Posterior vena cava (tissue), 2 donors: ENCODE measurements at places on chromosomes 3 and 15. TPM values are rescaled to one million over a fixed set of nuclear protein-coding genes. Genes with fewer than 3 reads are reported as not detected.

Gene CRBN
- total RNA-seq: 45.9 TPM

Gene KCNMB3
- 3.1 TPM for total RNA-seq

Gene C3orf18
- total RNA-seq: 9.8 TPM

Gene DAZL
- not detected for total RNA-seq

Gene DNASE1L3
- 9.3 TPM for total RNA-seq

Gene OIP5
- total RNA-seq: 0.56 TPM

Gene KLHL40
- total RNA-seq: not detected

Gene SMCO1
- not detected for total RNA-seq

Gene AQP9
- 4.0 TPM for total RNA-seq

Gene SFMBT1
- 9.8 TPM for total RNA-seq

Gene HACD2
- 19.9 TPM for total RNA-seq

Gene ERICH6
- not detected for total RNA-seq

Gene KLF13
- 49.6 TPM for total RNA-seq

Gene NUP210
- total RNA-seq: 2.2 TPM

Gene LRRC34
- total RNA-seq: 1.9 TPM

Gene SNTN
- total RNA-seq: not detected

Gene PLCB2
- total RNA-seq: 29.0 TPM

Gene FETUB
- 0.79 TPM for total RNA-seq

Gene ZNF80
- not detected for total RNA-seq

Gene ZMYND10
- 0.24 TPM for total RNA-seq

- no peak for DNase-seq
Measured at GRCh38 chr15:59556380-59556779, 55.2 kb upstream of the GCNT3 start.

GRCh38 chr3:169477790-169478189, 185.7 kb downstream of the MECOM start:
- DNase-seq: no peak

DNA sequence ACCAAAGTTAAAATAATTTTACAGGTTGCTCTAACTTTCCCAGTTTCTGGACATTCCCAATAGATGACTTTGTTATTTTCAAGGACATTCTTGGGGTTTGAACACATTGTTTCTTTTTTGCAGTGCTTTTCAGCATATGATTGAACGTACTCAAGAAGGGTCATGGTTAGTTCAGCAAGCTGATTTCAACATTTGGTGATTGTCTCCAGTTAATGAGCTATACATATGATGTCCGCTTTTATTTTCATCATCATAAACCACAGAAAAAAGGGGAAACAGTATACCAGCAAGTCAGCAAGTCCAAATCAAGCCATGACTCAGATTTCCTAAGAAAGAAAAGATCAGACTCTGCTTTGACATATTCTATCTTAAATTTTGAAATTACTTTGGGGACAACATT, 69.4 kb downstream of the B3GALNT1 start:
- DNase-seq: no peak

GRCh38 chr3:115864911-115865310, 241.6 kb downstream of the GAP43 start:
- DNase-seq: no peak

DNA sequence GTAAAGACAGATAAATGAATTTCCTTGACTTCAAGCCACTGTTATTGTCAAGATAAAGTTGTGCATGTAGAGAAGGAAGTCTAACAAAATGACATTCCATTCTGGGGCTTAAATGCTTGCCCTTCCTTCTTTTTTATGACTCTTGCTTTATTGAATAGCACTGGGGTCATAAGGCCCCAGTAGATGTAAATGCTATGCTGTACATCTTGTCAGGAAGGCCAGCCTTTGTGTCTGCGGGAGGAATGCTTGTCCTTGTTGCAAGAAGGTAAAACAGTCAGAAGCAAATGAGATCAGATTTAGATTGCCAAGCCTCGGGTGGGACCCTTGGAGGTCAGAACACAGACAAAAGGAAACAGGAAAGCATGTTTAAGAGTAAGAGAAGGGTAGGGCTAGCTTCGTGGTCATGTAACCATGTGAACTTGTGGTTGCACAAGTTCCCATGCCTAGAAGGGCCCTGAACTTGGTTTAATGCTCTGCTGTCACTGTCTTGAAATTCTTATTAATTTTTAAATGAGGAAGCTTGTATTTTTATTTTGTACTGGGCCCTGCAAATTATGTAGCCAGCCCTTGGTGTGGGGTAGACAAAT, 81.5 kb downstream of the PPM1L start:
- DNase-seq: no peak

- no peak for DNase-seq
Measured at GRCh38 chr3:109155828-109156227, 19.3 kb downstream of the C3orf85 start.

DNA sequence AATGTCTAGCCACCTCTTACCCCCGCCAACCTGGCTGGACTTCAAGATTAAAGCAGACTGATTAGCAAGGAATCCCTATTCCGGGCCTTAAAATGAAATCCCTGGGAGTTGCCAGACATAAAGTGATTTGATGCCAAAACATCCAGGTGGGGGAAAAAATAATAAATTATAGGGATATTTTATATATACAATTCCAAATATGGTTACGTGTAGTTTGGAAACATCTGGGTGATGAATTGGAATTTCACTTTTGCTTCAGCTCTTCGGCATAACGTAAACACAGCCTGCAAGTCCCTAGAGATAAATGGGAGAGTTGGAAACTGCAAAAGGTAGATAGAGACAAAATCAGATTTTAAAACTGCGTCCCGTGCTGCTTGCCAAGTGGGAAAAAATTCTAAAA, 545.5 kb upstream of the MDFIC2 start:
- no peak for DNase-seq

GRCh38 chr3:63992516-63993209, 30.6 kb downstream of the PSMD6 start:
- no peak for DNase-seq

DNA sequence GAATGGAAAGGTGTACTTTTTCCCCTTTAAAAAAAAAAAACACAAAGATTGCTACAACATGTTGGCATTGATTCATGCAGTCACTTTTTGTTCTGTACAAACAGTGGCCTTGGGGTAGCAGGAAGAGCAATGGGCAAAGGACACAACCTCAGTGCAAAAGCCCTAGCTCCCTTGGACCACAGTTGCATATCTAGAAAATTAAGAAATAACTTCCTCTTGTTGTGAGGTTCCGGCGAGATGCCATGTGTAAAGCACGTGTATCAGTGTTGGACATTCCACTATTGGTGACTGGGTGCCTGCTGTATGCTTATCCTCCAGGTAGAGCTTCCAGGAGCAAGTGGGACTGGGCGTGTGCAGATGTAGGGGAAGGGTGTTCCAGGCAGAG, 164.5 kb downstream of the THSD4 start:
- no peak for DNase-seq

DNA sequence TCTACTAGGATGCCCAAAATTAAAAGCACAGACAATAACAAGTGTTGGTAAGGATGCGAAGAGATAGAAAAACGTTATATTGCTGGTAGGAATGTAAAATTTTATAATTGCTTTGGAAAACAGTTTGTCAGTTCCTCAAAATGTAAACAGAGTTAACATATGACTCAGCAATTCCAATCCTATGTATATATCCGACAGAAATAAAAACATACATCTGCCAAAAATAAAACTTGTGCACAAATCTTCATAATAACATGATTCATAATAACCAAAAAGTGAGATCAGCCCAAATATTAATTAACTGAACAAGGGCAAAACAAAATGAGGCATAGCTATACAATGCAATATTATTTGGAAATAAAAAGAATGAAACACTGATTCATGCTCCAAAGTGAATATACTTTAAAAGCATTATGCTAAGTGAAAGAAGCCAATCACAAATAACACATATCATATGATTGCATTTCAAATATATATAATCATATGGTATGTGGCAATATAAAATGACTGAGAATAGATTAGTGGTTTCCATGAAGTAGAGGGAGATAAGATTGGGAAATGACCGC, 609.3 kb downstream of the IGSF11 start:
- DNase-seq: no peak

DNA sequence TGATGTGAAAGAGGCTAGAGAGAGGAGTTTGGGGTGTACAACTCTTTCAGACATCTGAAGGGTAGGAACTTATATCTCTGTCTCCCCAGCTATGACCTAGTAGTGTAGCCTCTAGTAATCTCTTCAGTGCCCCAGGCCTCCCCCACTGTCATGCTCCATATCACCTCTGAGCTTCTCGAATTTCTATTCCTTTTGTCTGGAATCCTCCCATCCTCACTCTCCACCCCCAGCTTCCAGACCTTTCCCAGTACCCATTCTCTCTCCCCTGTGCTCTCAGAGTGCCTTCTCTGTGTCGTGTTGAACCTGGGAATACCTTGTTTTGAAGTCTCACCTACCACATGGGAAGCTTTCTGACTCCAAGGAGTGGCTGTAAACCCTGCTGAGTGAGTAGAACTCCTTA, 3.6 kb upstream of the RBPMS2 start:
- no peak for DNase-seq

DNA sequence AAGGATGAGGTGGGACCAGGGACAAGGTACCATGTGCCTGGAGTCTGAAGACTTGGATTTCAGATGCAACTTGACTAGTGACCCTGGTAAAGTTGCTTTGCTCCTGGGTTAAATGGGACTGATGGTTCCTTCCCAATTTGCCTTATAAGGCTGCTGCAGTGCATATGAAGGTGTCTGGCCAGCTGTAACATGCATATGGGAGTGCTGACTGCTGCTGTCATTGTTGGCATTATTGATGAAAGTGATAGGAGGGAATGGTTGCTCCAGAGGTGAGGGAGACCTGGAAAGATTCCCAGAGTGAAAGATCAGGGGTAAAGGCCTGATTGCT, 20.5 kb downstream of the CYP8B1 start:
- no peak for DNase-seq

- no peak for DNase-seq
Measured at GRCh38 chr3:152470893-152471292, 202.2 kb downstream of the MBNL1 start.

DNA sequence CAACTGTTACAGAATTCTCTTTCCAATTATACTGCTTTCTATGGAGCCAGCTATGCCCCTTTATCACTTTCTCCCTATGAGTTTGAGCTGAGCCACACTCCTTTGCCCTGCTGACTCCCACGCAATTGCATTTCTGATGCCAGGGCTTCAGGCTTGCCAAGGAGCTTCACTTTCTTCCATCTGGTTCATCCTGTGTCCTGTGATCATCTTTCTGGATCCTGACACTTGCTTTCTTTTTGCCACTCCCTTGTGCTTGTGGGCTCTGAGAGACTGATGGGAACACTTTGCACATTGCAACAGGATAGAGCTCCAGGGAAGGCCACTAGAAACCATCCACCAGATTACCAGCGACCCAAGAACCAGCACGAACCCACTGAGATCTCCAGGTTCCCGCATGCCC, 77.0 kb upstream of the SEC13 start:
- no peak for DNase-seq

GRCh38 chr3:111210866-111211564, 139.4 kb downstream of the NECTIN3 start:
- DNase-seq: no peak

- DNase-seq: no peak
Measured at GRCh38 chr15:49471733-49472132, 48.7 kb downstream of the FGF7 start.

- DNase-seq: no peak
Measured at GRCh38 chr3:141335531-141336061, 32.7 kb upstream of the ZBTB38 start.

DNA sequence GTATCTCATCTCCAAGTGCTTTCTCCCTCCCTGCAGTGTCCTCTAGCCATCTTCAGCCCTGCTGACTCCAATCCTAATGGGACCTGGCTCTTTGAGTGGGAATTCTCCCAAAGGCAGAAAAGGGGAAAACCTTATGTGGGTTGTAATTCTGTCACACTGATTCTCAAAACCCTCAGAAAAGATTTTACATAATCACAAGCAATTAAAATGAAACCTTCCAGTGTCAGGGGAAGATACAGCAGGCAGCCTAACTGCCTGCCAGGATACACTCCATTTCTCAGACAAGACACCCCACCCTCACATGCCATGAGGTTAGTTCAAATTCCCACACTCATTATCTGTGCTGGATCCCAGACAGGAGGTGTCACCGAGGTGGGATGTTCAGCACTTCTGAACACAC, 121.4 kb downstream of the RFTN1 start:
- DNase-seq: no peak

DNA sequence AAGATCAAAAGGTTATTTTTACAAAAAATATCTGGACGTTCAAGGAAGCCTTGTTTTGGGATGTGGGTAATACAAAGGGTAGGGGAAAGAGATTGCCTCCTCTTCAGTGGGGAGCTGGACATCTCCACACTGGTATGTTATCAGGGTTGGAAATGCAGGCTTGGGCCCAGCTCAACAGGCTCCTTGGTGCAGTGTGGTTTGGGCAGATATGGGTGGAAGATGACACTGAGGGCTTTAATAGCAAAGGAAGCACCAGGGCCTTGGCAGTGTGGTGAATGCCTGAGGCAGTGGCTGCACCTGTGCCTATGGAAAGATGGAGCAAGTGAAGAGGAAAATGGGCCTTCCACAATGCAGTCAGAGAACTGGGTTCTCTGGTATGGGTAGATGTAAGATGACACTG, 11.2 kb upstream of the MED12L start:
- no peak for DNase-seq

GRCh38 chr3:29642393-29643033, 361.6 kb downstream of the RBMS3 start:
- DNase-seq: no peak

GRCh38 chr3:116045314-116045713, 400.0 kb downstream of the LSAMP start:
- no peak for DNase-seq

DNA sequence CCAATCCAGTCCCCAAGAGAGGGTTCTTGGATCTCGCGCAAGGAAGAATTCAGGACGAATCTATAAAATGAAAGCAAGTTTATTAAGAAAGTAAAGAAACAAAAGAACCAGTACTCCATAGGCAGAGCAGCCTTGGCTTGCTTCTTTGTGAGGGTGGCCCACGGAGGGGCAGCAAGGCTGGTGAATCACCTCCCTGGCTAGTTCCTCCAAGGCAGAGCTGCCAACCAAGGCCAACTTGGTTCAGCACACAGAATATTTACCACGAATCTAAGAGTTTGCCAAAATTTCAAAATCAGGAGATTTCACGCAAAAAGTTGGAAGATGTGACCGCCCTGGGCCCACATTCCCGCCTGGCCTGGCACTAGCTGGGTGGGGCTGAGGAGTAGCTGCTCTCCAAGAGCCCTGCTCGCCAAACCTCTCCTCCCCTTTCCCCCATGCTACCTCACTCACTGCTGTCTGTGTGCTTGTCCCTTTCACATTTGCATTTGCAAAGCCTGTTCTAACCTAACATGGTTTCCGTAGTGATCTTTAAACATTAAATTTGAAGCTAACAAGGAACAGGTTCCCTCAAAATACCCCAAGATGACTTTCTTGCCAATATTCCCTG, 26.2 kb upstream of the DCUN1D1 start:
- DNase-seq: no peak

GRCh38 chr3:164416491-164417222, 661.6 kb downstream of the SI start:
- no peak for DNase-seq

DNA sequence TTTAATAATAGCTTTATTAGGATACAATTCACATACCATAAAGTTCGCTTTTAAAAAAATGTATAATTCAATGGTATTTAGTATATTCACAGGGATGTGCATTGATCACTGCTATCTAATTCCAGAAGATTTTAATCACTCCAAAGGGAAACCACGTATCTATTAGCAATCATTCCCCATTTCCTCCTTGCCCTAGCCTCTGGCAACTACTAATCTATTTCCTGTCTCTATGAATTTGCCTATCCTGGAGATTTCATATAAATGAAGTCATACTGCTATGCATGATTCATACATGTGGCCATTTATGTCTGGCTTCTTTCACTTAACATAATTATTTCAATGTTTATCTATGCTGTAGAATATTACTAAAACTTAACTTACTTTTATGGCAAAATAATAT, 32.0 kb upstream of the CASR start:
- no peak for DNase-seq

- peak; percentile 22 for DNase-seq
Measured at GRCh38 chr3:134034005-134034785, 4.5 kb upstream of the SLCO2A1 start.
